Kidney epithelial cell (primary cell): ENCODE measurements at places on chromosomes 1 and 21. TPM values are rescaled to one million over a fixed set of nuclear protein-coding genes. Genes with fewer than 3 reads are reported as not detected.

The TMEM82 gene
- not detected in 2 replicates for total RNA-seq

DNA sequence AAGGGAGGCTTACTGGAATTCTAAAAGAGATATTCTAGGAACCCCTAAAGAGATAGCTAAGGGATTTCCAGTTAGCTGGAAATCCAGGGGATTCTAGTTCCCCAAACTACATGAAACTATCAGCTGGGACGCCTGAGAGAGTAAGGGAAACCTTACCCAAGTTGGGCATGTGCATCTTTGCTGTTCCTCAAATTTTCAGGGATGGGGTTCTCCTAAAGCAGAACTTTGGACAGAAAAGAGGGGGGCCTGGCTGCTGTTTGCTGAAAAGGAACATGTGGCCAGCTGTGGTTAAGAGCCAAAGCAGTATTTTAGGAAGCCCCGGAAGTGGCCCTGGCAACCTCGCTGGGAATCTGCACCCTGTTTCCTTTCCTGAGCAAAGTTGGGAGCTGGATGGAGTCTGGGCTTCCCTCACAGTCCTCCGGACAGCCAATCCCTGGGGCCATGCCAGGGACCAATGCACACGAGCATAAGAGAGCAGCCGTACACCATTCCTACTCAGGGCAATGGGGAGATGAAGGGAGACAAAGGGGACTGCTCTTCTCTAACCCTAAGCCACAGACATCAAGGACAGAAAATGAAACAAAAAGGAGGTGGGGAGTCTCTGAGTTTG lies 154.3 kb downstream of the PLXNA2 start:
- DNase-seq = no peak

- no peak for DNase-seq
Observed at GRCh38 chr1:39645411-39646043, 6.1 kb upstream of the HEYL start.

- DNase-seq = no peak
Observed at GRCh38 chr21:45078877-45079281, 4.5 kb downstream of the ADARB1 start.

- no peak for DNase-seq
Observed at GRCh38 chr1:113388621-113389358, 1.5 kb upstream of the MAGI3 start.

- DNase-seq = no peak
Observed at GRCh38 chr1:20440785-20441200, 45.2 kb downstream of the CAMK2N1 start.

GRCh38 chr1:202673531-202673930 lies 36.7 kb downstream of the SYT2 start:
- DNase-seq = no peak

DNA sequence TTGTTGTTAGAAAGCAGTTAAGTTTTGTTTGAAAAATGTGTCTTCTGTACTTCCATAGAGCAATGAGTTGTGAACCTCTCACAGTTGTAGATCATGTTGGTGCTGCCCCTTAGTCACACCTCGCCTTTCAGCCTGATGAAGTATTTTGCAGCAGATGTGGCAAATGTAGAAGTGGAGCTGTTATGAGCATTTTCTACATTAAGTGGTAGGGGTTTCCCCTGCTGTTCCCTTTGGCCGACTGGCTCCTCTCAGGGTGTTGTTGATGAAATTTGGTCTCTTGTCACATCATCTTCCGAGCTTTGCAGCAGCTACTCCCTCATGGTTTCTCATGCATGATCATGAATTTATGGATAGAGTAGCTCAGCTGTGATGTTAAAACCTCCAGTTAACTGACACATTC lies 33.6 kb upstream of the DENND1B start:
- DNase-seq = no peak

- DNase-seq = no peak
Observed at GRCh38 chr1:110210604-110211495, 736 bp downstream of the KCNC4 start.

DNA sequence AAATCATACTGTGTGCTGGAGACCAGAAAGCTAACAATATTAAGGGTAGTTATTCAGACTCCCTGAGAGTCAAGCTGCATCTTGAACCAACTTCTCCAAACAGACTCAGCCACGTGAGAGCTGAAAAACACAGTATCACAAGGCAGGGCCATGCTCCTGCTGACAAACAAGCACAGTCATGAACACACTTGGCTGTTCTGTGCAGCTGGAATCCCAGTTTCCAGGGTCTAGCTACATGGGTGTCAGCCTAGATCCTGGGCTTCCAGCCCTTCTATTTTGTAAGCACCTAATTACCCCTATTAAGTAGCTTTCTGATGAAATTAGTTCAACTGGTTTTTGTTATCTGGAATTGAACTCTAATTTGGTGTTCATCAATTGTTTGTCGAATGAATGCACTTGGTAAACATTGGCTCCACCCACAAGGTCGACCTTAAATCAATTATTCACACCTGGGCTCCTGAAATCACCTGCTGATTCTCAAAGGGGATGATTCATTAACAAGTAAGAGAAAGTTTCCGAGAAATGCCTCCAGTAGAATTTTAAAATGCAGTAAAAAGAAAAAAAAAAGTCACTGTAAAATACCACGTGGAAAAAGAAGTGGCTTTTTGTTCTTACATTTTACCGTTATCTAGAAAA lies 179.3 kb downstream of the ZC3H11B start:
- no peak for DNase-seq

GRCh38 chr1:37723390-37724078 lies 31.2 kb downstream of the CDCA8 start:
- DNase-seq = no peak

DNA sequence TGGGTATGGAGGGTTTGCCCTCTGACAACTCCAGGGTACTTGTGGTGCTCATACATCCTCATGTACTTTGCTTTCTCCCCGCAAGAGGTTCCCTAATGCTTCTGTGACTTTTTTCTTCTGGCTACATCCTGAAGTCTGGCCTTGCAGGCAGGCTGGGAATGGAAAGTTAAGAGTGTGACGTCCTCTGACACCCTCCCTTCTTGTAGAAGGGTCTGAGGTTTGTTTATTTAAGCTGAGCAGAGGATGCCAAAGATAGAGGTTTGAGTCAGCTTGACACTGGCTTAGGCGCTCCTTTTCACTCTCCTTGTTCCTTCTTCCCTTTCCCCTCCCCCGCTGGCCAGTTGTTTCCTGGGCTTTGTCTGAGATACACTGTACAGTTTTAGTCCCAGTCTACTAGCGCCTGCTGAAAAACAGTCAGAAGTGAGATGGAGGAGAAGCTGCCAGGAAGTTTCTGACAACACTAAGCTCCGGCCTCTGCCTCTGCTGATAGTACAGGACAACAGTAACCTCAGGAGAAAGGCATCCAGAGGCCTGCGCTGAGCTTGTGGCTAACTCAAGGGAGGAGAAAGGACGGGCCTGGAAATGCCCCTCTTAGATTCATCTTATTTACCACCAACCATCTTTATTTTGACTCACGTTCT lies at the start of gene MACF1:
Gene MACF1 (plus strand): TSS at position 255 of the 641 bp plus-strand sequence. CDS start 328 bp downstream, at position 583.
- peak; percentile 77 for DNase-seq

GRCh38 chr1:186079084-186079684 lies 295.9 kb downstream of the TPR start:
- no peak for DNase-seq

DNA sequence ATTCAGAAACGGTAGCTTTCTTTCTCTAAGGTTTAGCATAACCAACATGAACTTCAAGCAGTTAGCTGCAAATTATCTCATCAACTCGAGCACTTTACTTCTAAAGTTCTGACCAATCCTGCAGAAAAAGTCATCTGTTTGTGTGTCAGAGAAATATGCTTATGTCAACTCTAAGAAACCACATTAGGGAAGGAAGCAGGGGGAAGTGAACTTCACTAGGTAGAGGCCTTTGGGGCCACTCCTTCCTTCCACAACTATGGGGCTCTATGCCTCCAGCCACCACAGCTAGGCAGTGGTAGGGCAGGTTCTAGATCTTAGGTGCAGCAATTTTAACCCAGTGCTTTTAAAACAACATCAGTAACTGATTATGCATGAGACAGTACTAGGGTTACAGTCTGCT lies 375.9 kb downstream of the DSCAM start:
- DNase-seq = no peak

DNA sequence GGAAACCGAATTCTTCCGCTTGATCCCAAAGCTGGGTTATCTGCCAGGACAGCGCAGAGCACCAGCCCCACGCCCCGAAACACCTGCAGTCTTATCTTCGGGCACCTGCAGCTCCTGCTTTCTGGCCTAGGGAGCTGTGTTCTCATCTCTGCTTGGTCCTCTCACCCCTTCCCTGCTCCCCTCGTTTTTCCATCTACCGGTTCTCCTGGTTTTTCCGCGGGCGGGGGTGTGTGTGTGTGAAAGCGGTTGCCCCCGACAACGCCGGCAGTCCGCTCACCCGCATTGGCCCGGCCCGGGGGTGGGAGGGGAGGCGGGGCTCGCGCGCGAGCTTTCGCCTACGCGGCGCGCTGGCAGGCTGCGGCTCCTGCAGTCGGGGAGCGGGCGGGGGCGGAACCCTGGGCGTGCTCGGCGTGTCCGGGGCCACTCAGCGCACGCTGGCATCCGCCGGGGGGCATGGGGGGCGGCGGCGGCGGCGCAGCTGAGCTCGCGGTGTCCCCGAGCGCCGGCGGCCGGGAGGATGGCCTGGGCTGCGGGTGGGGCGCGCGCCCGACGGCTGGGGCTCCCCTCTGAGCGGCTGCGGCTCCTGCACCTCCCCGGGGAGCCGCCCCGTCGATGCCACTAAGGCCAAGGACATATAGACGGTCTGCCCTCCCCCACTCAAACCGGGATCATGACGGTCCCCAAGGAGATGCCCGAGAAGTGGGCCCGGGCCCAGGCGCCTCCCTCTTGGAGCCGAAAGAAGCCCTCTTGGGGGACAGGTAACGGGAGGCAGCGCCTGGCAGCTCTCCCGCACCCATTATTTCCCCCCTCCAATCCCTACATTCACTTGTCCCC lies 3.2 kb downstream of the ATP8B2 start:
- no peak for DNase-seq

GRCh38 chr21:45304476-45304830 lies 16.8 kb upstream of the POFUT2 start:
- no peak for DNase-seq

GRCh38 chr1:186948535-186948934 lies 119.8 kb downstream of the PLA2G4A start:
- no peak for DNase-seq

GRCh38 chr1:28110555-28110954 lies 22.1 kb upstream of the EYA3 start:
- DNase-seq = no peak

The TTF2 gene
- 7.1 and 14.3 TPM in 2 replicates for total RNA-seq

DNA sequence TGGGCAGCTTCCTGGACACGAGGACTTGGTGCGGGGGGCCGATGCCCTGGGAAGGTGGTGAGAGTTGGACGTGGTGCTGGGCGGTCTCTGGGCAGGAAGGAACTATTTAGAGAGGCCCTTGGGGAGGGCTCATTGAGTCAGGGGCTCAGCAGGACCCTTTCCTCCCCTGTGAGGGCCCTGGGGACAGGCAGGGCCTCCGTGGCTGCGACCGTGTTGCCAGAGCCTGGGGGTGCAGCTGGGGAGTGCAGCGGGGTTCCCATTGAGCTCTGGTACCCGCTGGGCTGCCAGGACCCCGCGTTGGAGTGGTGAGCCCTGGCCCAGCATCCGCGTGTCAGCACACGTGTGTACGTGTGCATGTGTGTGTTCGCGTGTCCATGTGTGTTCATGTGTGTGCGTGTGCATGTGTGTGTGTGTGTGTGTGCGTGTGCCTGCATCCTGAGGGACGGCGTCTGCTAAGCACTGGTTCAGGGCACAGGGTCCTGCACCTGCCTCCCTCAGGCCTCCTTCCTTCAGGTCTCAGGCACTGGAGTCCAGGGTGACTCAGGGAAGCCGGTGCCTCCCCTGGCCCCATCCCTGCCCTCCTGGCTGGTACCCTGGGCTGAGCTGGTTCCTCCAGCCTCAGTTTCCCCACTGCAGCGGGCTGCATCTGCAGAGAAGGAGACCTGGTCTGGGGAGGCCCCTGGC lies 10.7 kb downstream of the RNF223 start:
- DNase-seq = no peak

The AADACL4 gene
- total RNA-seq = not detected in 2 replicates

The TNNT2 gene
- total RNA-seq = 0.08 and 0.89 TPM in 2 replicates

- DNase-seq = no peak
Observed at GRCh38 chr1:10973552-10973951, 38.9 kb upstream of the TARDBP start.

- DNase-seq = no peak
Observed at GRCh38 chr1:5833911-5834310, 158.3 kb downstream of the NPHP4 start.

GRCh38 chr1:237685551-237685950 lies 205.2 kb downstream of the ZP4 start:
- no peak for DNase-seq

The CFAP141 gene
- not detected in 2 replicates for total RNA-seq

The WDR4 gene
- 17.2 and 18.2 TPM in 2 replicates for total RNA-seq

- DNase-seq = peak; percentile 16
Observed at GRCh38 chr1:171286032-171286705, 27.8 kb upstream of the FMO4 start.

DNA sequence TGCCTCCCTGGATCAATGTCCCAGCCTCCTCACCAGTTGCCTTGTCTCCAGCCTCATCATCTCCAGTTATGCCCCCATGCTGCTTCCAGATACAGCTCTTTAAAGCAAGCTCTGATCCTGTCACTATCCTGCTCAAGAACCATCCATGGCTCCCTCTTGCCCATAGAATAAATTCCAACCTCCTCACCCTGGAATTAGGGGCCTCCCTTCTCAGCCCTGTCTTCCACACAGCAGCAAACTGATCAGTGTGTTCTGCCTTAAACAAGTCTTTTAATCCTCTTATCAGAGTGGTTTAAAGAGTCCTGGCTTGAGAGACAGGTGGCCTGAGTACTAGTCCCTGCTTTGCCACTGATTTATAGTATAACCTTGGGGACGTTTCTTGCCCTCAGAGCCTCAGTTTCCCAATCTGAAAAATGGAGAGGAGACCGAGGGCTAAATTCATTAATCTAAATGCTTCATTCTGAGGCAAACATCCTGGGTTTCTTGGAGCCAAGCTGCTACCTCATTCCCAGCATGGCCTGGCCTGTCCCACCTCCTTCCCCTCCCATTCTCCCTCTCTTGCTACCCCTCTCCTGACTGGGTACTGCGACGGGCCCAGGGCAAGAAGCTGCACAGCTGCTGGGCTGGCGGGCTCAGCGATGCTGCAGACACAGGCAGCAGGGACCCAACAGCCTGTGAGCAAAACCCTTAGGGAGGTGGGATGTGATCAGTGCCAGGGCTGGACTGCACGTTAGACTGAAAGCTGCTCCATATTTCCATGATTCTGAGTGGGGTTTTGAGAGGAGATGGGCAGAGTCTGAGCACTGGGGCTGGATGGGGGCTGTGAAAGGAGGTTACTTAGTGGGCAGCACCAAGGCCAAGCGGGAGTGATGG lies 221.4 kb downstream of the PTPRU start:
- no peak for DNase-seq

DNA sequence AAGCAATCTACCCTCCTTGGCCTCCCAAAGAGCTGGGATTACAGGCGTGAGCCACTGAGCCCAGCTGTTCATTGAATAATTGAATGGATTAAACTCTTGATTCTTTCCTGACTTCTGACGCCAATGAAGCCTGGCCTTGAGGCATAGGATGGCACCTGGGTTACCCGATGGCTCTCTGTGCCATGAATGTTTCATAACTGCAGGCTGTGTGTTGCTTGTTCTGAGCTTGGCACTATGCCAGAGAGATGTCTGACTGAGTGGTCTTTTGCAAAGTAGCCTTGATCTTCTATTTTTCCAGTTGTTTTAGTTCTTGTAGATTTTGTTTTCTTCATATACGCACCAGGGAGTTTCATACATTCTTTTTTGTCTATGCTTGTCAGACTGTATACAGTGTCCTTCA lies 38.5 kb upstream of the AK4 start:
- no peak for DNase-seq
